Tracheal epithelial cell (primary cell): ENCODE measurements at places on chromosomes 2 and 18. TPM values are rescaled to one million over a fixed set of nuclear protein-coding genes. Genes with fewer than 3 reads are reported as not detected.

DYSF gene
- 0.21 and 7.0 TPM in 2 replicates for total RNA-seq

BMP10 gene
- total RNA-seq = not detected in 2 replicates

FAM237A gene
- not detected in 2 replicates for total RNA-seq

TUBA4B gene
- not detected in 2 replicates for total RNA-seq

C2orf15 gene
- total RNA-seq = 1.7 TPM in 1 of 2 replicates, not detected in the other
